Mammary epithelial cell (primary cell): ENCODE measurements at places on chromosomes 6 and 20.

DNA sequence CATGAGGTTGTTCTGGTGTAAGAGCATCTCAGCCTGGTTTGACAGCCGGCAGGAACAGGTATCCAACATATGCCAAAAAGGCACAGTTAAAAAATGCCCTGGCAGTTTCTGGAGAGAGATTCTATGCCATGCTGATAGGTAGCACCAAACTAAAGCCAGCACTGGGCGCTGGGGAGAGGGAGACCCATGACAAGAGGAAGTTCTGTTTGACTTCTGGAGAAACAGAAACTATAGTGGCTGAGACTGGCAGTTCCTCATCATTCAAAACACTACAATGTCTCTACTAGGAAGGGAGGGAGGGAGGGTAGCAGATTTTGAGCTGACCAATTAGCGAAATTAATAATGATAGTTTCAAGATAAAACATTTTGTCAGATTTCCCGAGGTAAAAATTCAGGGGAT is 174.1 kb downstream of the ADAT2 start:
- no peak for DNase-seq

GRCh38 chr20:7879883-7880282 is 60.4 kb downstream of the HAO1 start:
- peak; percentile 14 for DNase-seq

- peak; percentile 8 for DNase-seq
Measured at GRCh38 chr6:97630604-97631003, 347.6 kb upstream of the MMS22L start.

GRCh38 chr6:163398115-163398514 is 16.4 kb upstream of the QKI start:
- no peak for DNase-seq
